HS-5 (cell line): ENCODE measurements at places on chromosomes 1 and 21.
A peak's percentile ranks its signal among the peaks of the same experiment; 100 is the strongest.

- DNase-seq: peak; percentile 91
Observed at GRCh38 chr1:45892068-45892785, 88.8 kb downstream of the MAST2 start.

DNA sequence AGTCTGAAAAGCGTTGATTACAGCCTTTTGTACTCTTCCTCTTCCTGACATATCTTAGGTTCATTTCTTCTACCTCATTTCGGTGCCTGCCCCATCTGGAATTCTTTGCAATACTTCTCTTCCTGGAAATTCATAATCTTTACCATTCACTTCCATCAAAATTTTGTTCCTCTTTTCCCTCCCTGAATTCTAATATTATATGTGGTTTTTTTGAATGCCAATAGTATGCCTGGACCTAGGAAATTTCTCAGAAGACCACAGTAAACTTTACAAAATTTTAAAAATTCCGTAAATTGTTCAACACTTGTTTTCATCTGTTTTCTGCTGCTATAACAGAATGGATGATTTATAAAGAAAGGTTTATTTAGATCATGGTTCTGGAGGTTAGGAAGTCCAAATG, 76.8 kb downstream of the MAP3K7CL start:
- no peak for DNase-seq

DNA sequence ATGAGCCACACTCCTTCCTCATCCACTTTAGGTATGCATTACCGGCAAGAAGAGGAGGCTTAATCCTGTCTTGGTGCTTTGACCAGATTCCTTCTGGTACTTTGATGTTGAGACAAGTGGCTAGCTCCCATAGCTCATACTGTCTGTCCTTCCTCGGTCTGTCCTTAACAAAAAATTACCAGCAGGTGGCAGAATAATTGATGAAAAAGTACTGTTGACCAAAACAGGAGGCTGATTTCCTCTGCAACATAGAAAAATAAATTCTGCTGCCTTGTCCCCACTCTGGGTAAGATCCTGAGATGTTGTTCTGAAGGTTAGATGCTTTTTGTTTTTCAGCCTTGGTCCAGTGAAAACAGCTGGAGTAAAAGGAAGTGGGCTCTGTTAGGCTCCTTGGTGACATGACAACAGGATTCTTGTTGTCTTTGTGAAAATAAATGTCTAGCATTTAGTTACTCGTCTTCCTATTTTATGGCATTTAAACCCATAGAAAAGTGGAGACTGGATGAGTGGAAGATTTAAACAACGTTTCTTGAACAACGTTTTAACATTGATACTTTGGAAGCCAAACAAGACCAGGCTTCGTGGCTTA, 11.2 kb upstream of the HJV start:
- no peak for DNase-seq

- DNase-seq: no peak
Observed at GRCh38 chr1:3898475-3898735, 1.7 kb downstream of the C1orf174 start.

GRCh38 chr1:202952818-202953217, 5.3 kb downstream of the ADIPOR1 start:
- DNase-seq: peak; percentile 68

DNA sequence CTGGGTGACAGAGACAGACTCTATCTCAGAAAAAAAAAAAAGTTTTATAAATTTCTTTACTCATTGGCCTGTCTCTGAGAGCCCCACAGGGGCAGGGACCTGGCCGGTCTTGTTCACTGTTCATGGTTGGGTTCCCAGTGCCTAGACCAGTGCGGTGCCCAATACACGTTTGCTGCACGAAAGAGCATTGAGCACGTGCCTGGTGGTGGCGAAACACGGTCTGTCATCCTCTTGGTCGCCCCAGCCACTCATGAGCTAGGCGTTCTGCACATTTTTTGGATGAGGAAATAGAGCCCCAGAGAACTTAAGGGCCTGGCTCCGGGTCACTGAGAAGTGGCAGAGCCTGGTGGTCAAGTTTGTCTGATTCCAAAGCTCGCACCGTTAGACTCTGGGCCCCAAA, 18.7 kb upstream of the EPHA8 start:
- no peak for DNase-seq

GRCh38 chr1:181947441-181947840, 114.1 kb downstream of the ZNF648 start:
- DNase-seq: no peak

DNA sequence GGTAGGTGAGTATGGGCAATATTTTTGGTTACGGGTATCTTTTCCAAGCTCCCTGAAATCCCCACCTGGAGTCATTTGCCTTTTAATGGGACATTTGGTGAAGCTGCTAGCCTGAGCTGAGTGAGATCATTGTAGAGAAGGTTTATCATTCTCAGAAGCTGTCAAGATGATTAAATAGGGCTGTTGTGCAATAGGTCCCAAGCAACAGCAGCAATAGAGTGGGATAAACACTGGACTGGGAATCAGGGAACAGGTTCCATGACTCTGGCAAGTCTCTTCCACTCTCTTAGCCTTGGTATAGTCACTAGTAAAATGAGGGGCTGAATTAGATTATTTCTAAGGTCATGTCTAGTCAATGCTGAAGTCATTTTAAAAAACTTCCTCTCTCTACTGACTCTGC, 30.3 kb upstream of the FAM78B start:
- DNase-seq: no peak

DNA sequence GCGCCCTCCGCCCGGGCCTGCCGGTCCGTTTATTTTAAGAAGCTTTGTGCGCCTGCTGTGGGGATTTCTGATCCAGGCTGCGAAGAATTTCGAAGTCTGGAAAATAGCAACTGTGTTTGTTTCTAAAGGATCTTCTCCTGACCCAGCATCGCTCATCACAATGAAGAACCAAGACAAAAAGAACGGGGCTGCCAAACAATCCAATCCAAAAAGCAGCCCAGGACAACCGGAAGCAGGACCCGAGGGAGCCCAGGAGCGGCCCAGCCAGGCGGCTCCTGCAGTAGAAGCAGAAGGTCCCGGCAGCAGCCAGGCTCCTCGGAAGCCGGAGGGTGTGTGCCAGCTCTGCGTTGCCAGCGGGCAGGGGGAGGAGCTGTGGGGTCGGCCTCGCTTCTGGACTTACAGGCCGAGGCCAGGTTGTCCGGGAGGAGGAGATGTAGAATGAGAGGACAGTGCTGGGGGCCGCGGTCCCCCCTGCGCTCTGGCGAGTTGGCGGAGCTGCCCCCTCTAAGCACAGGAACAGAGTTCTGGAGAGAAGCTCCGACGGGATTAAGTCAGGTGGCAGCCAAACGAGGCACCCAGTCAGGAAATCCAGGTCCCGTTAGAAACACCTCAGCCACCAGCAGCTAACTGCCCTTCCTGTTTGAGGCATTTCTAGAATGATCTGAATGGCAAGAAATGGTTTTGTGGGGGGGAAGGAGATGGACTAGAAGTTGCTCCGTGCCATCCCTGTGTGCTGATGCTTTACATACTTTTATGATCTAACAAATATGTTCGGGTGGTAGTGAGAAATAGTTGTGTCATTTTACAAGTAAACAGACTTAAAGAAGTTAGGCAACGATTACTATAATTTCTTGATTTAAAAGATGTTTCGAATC, 948 bp downstream of the TXLNA start:
- DNase-seq: no peak

DNA sequence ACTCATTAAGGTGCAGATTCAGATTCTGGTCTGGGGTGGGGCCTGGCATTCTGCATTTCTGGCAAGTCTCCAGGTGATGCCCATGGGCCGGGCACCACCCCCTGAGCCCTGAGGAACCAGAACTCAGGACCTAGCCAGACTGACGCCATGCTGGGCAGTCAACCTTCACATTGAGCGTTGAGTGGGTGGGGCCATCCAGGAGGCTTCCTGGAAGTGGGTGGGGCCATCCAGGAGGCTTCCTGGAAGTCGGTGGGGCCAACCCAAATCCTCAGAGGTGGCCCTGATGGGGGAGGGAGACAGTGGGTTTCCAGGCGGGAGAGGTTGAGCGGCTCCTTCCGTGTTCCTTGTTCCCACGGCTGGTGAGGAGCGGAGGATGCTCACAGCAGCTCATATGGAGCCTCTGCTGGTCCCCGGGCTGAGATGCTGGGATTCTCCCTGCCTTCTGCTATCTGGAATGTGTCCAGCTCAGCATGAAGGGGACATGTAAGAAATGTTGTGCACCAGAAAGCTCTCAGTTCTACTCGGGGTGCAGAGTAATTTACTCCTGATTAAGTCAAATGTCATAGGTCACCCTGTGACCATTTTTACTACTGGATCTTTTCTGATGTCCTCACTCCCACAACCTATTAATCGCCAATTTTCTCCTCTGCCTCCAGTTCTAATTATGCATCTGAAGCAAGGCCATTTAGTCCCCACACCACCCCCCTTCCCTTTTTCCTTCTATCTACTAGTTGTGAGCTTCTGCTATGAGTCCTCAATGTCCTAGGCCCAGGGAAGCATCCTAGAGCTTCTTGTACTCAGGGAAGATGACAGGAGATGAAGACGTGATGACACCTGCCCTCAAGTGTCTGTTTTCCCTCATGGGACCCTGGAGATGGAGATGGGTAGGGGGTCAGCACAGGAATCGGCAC, 435.4 kb downstream of the PTPRU start:
- no peak for DNase-seq

DNA sequence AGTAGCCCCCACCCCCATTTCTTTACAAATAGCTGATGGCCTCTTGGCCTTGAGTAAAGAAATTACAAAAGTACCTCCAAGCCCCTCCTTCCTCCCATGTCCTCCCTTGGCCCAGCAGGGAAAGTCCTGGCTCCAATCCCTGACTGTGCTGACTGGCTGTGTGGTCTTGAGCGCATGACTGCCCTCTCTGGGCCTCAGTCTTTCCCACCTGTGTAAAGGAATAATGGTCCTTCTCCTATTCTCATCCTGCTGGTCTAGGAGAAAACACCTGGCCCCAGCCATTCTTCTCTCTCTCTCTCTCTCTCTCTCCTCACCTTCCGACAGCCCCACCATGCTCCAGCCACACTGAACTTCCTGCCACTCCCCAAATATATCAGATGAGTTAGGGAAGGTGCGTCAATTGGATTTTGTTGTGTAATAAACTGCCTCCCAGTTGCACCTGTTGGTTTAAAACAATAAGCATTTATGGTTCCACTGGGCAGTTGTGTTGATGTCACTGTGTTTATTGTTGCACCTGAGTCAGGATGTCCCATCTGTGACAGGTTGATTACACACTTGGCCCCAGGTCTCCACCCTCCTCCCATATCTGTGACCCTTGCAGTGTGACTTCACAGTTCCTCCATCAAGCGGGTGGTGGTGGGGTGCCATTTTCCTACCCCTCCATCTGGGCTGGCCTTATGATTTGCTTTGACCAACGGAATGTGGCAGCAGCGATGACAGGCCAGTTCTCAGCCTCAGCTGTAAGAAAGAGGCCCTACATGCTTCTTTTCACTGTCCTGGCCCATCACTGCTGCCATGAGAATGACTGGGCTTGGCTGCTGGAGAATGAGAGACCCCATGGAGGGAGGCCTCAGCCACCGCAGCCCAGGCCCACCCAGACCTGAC, 22.3 kb upstream of the LRP8 start:
- DNase-seq: no peak

DNA sequence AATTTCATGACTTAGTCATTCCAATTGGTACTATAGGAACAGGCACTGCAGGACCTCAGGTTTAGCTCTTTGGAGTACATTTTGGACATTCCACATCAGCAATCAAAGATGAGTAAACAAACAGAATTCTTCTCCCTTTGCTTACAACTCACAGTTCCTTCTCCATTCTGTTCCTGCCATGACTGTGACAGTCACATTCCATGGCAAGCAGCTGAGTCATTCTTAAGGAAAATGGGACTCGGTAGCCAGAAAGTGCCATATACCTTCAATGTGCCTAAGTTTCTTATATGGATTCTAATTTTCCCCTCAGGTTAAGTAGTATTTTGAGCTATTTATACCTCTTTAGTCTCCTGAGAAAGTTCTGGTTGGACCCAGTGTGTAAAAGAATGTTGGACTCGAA, 25.6 kb downstream of the CRCT1 start:
- DNase-seq: no peak

- no peak for DNase-seq
Observed at GRCh38 chr1:79792219-79792930, 785.8 kb upstream of the ADGRL4 start.

DNA sequence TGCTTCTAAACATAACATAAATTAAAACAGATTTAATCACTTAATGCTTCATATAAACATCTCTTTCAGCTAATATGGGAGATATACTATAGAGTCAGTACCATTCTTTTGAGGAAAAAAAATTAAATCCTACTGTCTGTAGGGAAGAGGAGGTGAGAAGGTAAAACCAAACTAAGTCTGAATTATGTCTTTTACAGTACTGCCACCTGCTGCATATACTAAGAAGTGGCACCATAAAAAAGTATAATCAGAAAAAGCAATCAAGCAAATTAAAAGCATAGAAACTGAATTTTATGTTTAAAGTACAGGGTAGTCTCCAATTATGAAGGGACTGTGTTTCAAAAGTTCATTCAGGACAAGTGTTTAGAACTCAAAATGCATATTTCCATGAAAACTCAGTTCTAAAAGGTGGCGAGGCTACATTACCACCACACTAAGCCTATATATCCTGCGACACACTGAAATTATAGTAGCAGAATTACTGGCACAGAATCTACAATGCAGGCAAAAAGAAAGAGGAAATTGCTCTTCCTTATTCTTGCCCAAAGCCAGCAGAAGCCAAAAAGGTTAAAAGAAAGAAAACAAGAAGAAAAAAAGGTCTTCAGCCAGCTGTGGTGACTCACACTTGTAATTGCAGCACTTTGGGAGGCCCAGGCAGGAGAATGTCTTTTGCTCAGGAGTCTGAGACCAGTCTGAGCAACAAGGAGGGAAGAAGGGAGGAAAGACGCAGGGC, 9.0 kb downstream of the NSL1 start:
- DNase-seq: peak; percentile 16

- no peak for DNase-seq
Observed at GRCh38 chr1:217626321-217626720, 4.6 kb downstream of the GPATCH2 start.

- no peak for DNase-seq
Observed at GRCh38 chr1:8674481-8674880, 143.0 kb downstream of the RERE start.

GRCh38 chr1:3040004-3040403, 18.7 kb downstream of the ACTRT2 start:
- no peak for DNase-seq

DNA sequence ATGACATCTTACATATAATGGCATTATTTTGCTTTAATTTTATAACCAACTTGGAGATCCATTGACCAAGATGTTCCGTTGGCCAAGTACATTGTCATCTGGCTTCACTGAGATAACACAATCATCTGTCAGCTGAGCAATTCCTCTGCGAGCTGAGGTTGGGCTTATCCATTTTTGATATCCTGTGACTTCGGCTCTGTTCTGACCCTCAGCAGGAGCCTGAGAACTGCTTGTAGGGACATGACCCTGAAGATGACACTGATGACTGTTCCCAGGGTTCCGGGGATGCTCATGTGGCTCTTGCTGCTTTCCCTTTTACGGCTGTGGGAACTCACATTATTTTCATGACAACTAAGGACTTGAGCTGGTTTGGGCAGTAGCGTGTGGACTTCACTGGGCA, 51.2 kb downstream of the TLR5 start:
- DNase-seq: no peak

- DNase-seq: no peak
Observed at GRCh38 chr1:37556712-37557196, at the start of gene DNALI1. Gene DNALI1 (plus strand): TSS chr1:37556940. CDS start chr1:37556995, 55 bp downstream.
